WTC11 (cell line): ENCODE measurements at places on chromosomes 2 and 18. TPM values are rescaled to one million over a fixed set of nuclear protein-coding genes. Genes with fewer than 3 reads are reported as not detected.

DNA sequence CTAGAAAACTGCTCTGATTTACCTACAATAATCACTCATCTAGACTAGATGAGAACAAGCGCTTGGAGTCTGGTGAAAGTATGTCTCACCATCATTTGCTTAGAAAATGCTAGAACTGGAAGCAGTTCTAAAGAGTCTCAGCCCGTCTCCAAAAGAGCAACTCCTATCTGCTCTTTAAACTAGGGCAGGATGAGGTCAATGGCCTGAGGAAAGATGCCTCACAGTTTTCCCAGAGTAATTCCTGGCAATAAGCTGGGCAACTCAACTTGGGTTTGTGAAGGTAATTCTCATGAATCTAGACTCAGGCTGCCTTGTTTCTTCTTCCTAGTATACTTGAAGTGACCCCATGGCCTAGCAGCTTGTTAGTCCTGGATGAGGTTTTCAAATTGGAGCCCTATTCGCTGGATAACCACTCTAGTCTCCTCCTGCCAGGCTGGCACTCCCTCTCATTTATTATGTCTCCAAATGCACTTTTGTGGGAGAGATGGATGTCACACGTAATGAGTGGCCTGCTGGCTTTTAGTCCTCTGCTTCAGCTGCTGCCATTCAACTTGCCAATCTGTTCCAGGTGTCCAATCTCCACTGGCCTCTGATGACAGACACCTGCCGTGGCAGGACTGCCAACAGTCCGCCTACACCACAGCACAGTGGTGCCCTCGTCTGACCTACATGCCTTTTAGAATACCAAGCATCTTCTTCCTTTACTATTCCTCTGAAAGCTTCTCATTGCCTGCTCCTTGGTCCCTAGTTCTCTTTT is 80.9 kb downstream of the CABYR start:
- H3K27me3 ChIP-seq = no peaks in the 10 kb centered on the region
- DNase-seq = no peak
- peaks cover 23% of the 10 kb centered on the region for H3K4me1 ChIP-seq
- 0 out of 2 replicates have a peak, but pooled peaks cover 3% of the 10 kb centered on the region for H3K36me3 ChIP-seq

- no peaks in the 10 kb centered on the region; the same call in 1 of the 2 replicates for H3K36me3 ChIP-seq
- peaks cover 24% of the 10 kb centered on the region for H3K4me1 ChIP-seq
- no peak overlapping the region for H3K27ac ChIP-seq
- no peak overlapping the region for H3K4me3 ChIP-seq
Observed at GRCh38 chr2:16204886-16205620, 264.7 kb downstream of the MYCN start.

DNA sequence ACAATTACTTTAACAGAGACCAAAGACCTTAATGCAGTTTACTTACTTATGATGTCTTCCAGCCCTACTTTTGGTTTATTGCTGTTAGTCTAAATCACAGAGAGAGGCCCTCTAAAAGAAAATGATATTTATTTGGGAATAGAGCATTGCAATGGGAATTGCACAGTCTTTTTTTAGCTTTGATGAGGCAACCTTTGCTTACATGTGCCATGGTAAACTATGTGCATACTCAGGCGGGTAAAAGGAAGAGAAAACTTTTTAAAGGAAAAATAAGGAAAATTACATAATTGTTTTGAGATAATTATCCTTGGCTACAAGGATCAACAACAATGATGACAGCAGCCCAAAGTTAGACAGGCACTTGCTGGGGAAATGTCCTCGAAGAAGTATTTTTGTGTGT is 78.6 kb downstream of the EFEMP1 start:
- no peak for DNase-seq
- H3K4me1 ChIP-seq = no peaks in the 10 kb centered on the region
- no peak overlapping the region for H3K27ac ChIP-seq
- H3K36me3 ChIP-seq = no peaks in the 10 kb centered on the region
- H3K4me3 ChIP-seq = no peak overlapping the region

DNA sequence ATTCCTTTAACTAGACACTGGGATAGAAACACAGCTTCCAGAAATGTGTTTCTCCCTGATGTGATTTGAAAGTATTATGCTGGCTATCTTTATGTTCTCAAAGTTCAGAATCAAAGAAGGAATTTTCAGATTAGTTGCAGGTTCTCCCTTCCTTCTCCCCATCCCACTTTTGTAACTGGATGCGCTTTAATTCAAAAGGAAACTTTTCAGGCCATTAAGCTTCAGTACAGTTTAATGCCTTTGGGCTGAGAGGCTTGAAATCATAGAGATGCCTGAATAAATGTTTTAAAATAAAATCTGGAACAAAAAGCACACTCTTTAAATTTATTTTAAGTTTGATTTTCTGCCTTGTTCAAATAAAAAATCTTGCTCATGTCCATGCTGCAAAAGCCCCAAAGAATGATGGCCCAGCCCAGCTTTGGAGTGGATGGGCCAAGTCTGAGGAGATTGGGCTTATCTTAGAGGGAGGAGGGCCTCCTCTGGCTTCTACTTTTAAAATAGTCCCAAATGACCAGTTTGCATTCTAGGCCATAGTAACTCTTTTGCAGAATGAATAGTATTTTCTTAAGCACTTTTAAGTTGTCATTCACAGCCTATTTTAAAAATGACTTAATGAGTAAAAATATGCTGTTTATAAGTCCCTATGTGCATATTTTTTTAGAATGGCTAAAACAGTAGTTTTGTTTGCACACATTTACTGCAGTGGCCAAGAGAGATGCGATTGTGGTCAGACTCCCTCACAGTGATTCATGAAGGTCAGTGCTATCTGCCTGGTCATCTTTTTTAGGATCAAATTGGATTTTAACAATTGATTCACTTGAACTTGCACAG is 129.2 kb downstream of the MTX2 start:
- no peak for DNase-seq
- H3K27ac ChIP-seq = no peak overlapping the region
- peaks cover 12% of the 10 kb centered on the region for H3K4me1 ChIP-seq

GRCh38 chr18:63342206-63342605 is 22.6 kb upstream of the BCL2 start:
- peaks cover 21% of the 10 kb centered on the region for H3K4me1 ChIP-seq
- H3K27ac ChIP-seq = no peak overlapping the region
- DNase-seq = peak; percentile 58
- H3K27me3 ChIP-seq = no peaks in the 10 kb centered on the region
- H3K36me3 ChIP-seq = peaks cover 53% of the 10 kb centered on the region

DNA sequence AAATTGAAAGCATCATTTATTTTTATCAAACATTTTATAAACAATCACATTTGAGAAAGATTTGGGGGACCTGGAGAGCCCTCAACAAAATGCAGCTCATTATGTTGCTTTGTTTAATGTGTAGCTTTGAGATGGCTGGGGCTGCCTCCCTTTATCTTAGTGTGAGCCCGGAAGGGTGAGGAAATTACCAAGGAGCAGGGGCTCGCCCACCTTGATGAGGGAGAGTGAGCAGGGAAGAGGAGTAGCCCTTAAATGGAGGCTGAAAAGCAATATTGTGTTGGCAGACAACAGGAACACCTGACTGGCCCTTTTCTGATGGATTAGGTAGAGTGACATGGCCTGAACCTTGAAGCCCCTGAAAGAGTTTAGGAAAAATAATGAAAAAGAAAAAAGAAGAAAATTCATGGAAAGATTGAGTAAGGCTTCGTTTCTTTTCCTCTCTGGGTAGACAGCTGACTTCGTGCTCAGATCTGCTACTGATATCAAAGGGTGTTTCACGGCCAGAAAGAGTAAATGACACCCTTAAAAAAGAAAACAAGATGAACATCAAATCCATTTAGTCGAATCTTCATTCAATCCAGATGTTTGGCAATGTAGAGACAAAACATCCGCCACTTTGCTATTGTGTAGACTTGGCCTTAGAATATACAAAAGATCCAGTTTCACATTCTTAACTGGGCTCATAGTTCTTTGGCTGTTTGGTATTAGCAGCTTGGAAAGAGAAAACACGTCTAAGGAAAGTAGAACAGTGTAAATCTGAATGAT is 206.5 kb upstream of the TCF4 start:
- no peak overlapping the region for H3K27ac ChIP-seq
- H3K36me3 ChIP-seq = peaks cover 21% of the 10 kb centered on the region
- H3K4me3 ChIP-seq = no peak overlapping the region
- H3K27me3 ChIP-seq = no peaks in the 10 kb centered on the region

GRCh38 chr2:96869281-96869821 is 529 bp downstream of the SEMA4C start:
- H3K4me1 ChIP-seq = peaks cover 43% of the 10 kb centered on the region
- peak overlapping the region; percentile 40; the same call in 1 of the 2 replicates for H3K4me3 ChIP-seq
- peak; percentile 69 for DNase-seq
- peaks cover 14% of the 10 kb centered on the region for H3K36me3 ChIP-seq
- H3K27ac ChIP-seq = no peak overlapping the region
- H3K27me3 ChIP-seq = 0 out of 2 replicates have a peak, but pooled peaks cover 4% of the 10 kb centered on the region

DNA sequence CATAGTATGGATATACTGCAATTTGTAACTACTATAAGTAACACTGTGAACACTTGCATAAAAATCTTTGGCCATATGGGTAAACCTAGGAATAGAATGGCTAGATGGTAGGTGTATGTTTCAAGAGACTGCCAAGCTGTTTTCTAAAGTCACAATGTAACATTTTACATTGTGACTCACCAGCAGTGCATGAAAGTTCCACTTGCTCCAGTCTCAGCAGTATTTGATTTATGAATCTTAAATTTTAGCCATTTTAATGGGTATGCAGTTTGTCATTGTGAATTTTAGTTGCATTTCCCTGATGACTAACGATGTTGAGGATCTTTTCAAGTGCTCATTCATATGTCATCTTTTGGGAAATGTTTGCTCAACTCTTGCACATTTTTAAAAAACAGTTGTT is 86.1 kb downstream of the FARSB start:
- H3K27ac ChIP-seq = no peak overlapping the region
- peaks cover 12% of the 10 kb centered on the region; the same call in 1 of the 2 replicates for H3K36me3 ChIP-seq
- peaks cover 13% of the 10 kb centered on the region for H3K4me1 ChIP-seq

DNA sequence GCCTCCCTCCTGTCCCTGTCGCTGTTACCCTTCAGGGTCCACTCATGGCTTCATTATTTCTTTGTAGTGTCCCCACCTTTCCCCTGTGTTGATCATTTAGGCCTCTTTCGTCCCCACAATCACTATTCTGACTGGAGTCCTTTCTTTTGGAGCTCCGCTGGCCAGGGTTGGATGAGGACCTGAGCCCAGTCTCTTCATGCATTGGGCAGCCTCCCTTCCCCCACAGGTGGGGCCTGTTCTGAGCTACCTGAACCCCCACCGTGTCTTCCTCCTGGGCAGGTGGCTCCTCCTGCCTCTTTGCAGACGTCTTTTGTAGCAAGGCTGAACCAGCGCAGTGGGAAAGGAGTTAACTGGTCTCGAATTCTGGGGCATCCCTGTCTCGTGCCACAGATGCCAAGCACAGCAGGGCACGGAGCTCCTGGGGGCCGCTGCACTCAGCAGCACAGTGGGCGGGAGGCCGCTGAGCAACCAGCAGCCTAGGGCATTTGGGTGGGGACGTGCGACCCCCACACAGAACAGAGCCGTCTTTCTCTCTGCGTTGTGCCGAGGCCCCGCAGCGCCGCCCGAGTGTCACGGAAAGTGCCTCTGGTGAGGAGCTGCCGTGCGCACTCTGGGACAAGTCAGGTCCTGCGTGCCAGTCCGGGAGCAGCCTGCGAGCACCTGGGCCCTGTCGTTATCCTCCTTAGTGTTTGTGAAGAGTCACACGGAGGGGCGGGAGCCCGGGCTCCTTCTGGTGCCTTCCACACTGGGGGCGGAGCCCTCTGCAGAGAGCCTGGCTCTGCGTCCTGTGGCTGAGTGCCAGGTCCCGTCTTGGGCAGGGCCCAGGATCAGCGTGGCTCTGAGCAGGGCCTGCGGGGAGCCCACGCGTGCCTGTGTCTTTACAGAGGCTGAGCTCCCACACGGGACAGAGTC is 130.1 kb downstream of the NFATC1 start:
- H3K4me1 ChIP-seq = peaks cover 6% of the 10 kb centered on the region; the same call in 1 of the 2 replicates
- DNase-seq = no peak
- H3K27ac ChIP-seq = peak overlapping the region; percentile 49
- H3K4me3 ChIP-seq = no peak overlapping the region
- no peaks in the 10 kb centered on the region; the same call in 1 of the 2 replicates for H3K36me3 ChIP-seq

VSNL1 gene
- 78.4 to 83.6 TPM (median 82.4 TPM) in 3 replicates for total RNA-seq

AMER3 gene
- total RNA-seq = 0.05 to 0.13 TPM (median 0.09 TPM) in 3 replicates

OSBPL6 gene
- total RNA-seq = 7.4 to 9.2 TPM (median 8.3 TPM) in 3 replicates
